NCI-H446 (cell line): ENCODE measurements at places on chromosomes 7 and 10.

- no peak for DNase-seq
Observed at GRCh38 chr10:118523775-118524174, 71.7 kb downstream of the PRLHR start.

GRCh38 chr7:105854498-105854897 lies 21.9 kb downstream of the ATXN7L1 start:
- DNase-seq, result peak; percentile 60

DNA sequence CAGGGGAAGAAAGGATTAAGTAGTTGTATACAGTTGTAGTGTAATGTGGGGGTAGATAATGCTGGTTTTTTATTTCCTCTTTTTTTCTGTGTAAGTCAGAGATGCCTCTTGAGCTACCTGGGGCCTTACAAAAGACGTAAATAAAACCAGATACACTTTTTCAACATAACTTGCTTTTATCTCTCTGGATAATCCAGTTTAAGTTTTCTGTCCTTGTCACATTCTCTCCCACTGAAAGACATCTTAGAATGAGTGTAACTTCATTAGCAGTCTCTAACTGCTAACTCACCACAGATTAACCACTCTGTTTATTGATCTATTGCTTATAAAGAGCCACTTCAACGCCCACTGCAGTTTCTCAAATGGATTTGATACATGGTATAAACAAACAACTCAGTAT lies 64.1 kb upstream of the LRRN3 start:
- DNase-seq, result no peak

- no peak for DNase-seq
Observed at GRCh38 chr7:95250571-95250970, 73.8 kb downstream of the PON1 start.

GRCh38 chr10:69673521-69673920 lies 43.5 kb downstream of the FAM241B start:
- no peak for DNase-seq

- no peak for DNase-seq
Observed at GRCh38 chr7:92623544-92623943, 33.4 kb upstream of the FAM133B start.

DNA sequence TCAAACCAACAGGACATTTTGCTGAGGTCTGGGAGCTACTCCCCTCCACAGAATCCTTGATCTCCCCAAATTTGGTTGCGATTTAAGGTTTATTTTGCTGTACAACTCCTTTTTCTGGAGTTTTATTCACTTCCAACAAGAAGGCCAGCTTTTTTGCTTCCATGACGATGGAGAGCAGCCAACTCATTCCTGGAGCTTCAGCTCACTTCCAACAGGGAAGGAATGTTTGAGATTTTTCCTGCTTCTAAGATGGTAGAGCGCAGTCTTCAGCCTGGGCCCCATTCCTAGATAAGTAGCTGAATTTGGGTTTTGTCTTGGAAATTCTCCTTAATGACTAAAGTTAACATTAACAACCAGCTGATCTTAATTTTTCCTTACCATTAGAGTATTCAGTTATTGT lies 30.9 kb upstream of the CREB3L2 start:
- no peak for DNase-seq

GRCh38 chr10:16995867-16996529 lies 133.6 kb downstream of the CUBN start:
- DNase-seq, result no peak

- DNase-seq, result peak; percentile 74
Observed at GRCh38 chr7:30433082-30433481, 45.5 kb downstream of the NOD1 start.

- no peak for DNase-seq
Observed at GRCh38 chr10:102775201-102775934, 31.6 kb downstream of the WBP1L start.

DNA sequence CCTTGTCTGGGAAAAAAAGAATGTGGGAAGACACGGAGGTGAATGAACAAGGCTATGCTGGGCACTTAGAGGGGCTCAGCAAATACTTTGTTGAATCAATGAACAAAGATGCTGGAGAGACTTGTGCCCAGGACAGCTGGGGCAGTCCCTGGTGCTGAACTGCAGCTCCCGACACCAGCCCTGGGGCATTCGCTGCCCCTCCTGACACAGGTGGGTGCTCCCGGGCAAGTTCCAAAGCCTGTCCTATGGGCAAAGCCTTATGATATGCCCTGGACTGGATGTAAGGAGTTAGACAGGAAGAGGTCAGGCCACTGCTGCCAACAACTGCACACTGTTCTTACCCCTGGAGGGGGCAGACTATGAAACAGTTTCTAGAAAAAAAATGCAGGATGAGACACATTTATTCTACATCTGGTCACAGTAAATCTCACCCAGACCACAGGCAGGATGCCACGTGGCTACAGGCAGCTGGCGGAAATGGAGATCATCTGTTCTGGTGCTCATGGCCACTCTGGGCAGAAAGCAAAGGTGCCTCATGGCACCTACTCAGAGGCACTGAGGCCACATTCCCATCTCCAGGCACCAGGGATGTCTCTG lies 21.9 kb upstream of the FRAT2 start:
- no peak for DNase-seq

DNA sequence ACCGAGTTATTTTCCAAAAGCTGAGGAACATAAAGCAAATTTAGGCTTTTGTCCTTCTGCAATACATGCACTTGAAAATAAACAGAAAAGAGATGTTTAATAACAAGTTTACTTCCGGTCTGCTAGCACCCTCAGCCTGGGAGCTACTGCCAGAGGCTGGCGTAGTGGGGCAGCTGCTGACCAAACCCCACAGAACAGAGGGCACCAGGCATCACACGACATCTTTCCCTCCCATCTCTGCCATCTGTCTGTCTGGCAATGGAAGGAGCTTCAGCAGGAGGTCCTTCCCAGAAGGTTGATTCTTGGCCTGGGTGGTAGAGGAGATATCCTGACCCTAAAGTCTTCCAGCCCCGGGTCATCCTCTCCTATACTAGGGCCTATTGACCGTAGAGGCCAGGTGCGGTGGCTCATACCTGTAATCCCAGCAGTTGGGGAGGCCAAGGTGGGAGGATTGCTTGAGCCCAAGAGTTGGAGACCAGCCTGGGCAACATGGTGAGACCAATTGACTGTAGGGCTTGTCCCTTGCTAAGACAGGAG lies 47.8 kb downstream of the CHST3 start:
- DNase-seq, result peak; percentile 2

DNA sequence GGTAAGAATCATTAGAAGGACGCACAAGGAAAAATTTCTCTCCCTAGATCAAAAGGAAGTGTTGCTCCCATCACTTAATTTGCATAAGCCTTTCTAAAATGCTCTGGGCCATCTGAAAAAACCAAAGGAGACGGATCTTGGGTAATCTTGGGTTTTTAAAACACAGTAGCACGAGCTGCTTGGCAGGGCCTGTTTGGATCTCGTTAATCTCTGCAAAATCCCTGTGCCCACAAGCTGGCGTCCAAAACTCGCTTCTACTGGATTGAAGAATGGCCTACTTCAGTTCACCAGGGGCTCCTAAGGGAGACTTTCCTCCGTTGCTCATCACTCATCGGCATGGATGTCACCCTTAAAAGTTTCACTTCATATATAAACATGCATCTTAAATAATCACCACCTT lies 128.6 kb downstream of the RNF216 start:
- DNase-seq, result no peak

DNA sequence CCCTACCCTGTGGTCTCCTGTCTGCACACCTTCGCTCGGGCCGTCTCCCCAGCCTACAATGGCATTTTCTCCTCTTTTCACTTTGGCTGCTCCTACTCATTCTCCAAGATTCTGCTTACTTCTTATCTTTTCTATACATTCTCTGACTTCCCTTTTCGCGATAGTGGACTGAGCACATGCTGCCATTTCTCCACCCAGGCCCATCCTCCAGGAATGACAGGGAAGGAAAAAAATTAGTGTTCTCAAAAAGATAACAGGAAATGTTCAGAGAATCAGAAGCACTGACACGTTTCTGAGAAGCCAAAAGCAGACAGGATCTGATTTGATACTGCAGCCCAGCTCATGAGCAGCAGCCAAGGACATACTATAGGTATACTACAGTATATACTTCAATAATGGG lies 6.4 kb upstream of the ANXA11 start:
- DNase-seq, result no peak

GRCh38 chr7:17706734-17707133 lies 233.6 kb downstream of the SNX13 start:
- DNase-seq, result peak; percentile 49

DNA sequence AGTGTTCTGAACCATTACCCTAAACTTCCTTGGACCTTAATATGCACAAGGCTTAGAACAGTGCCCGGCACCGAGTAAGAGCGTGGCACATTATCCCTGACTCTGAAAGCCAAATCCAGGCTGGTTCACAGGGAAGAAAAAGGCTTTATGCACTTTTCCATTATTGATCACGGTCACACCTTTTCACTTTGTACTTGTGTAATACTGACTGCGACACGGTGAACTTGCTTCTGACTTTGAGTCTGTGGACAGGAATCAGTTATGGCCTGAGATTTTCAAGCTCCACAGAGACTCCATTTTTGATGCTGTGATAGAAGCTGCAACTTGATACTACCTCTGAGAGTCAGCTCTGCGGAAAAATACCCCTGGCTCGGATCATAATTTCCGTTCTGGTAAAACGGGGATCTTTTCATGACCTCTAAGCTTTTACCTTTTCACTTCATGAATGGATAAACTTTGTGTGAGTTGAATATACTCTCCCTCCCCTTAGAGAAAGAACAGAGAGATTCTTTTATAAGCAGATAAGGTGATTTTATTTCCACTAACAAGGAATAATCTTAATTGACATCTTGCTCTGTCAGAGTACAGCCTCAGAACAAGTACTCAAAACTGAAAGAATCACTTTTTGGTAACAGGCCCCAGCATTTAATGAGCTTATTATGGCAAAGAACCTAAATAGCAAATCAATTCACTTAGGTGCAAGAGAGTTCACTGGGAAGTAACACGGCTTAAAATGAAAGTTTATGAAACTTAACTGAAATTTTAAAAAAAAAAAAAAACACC lies 88.8 kb downstream of the ELMO1 start:
- no peak for DNase-seq

- DNase-seq, result no peak
Observed at GRCh38 chr7:140010194-140010895, 52.4 kb downstream of the PARP12 start.

- peak; percentile 12 for DNase-seq
Observed at GRCh38 chr10:49115015-49115795, at the start of gene VSTM4. Gene VSTM4, minus strand, starts transcription at chr10:49115522. Its CDS starts 37 bp downstream, at chr10:49115485.

- no peak for DNase-seq
Observed at GRCh38 chr10:101834341-101834740, 9.3 kb downstream of the KCNIP2 start.

GRCh38 chr7:8480527-8480926 lies 47.1 kb downstream of the NXPH1 start:
- no peak for DNase-seq

GRCh38 chr7:158824028-158824427 lies 5.3 kb downstream of the ESYT2 start:
- no peak for DNase-seq

GRCh38 chr7:154906201-154906600 lies 96.7 kb downstream of the PAXIP1 start:
- no peak for DNase-seq
